GM10248 (cell line): ENCODE measurements at places on chromosomes 16 and 17.

- no peak for DNase-seq
Measured at GRCh38 chr17:29911641-29912177, 18.3 kb downstream of the SSH2 start.

- DNase-seq = no peak
Measured at GRCh38 chr16:70634861-70635260, 11.5 kb upstream of the IL34 start.

GRCh38 chr16:10957771-10958482 is 13.6 kb downstream of the CLEC16A start:
- DNase-seq = no peak

- no peak for DNase-seq
Measured at GRCh38 chr16:88453217-88453531, at the start of gene ZFPM1. ZFPM1 (plus strand) TSS chr16:88453280; CDS start chr16:88453639, 359 bp downstream.

GRCh38 chr16:89094880-89095258 is 1.2 kb downstream of the ACSF3 start:
- DNase-seq = no peak

- no peak for DNase-seq
Measured at GRCh38 chr17:9929871-9930270, 24.8 kb upstream of the RCVRN start.

DNA sequence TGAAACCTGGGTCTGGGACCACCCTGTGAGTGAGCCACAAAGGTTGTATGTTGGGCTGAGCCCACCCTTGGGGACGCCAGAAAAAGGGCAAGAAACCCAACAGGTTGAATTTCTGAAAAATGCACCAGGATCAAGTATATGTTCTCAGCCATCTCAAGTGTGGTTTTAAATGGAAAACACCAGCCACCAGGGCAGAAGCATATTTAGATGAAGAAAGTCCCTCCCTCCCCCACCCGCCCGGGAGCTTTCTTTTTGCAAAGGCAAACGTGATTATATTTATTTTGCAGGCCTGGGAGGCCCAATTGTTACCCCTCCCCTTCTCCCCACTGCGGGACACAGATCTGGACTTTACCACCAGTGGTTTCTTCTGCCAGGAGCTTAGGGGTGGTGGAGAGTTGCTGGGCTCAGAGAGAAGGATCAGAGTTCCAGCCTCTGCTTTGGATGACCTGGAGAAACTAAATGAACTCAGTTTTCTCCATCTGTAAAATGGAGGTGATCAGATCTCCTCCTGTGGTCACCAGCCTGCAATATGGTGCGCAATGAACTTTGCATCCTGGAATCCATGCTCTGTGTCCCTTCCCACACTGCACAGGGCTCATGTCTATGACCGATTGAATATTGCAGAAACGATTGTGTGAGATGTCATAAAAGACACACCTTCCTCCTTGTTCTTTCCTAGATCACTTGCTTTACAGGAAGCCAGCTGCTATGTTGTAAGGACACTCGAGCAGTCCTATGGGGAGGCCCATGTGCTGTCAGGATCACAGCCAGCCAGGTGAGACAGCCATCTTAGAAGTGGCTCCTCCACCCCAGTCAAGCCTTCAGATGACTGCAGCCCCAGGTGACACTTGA is 21.0 kb upstream of the NGFR start:
- peak; percentile 40 for DNase-seq

DNA sequence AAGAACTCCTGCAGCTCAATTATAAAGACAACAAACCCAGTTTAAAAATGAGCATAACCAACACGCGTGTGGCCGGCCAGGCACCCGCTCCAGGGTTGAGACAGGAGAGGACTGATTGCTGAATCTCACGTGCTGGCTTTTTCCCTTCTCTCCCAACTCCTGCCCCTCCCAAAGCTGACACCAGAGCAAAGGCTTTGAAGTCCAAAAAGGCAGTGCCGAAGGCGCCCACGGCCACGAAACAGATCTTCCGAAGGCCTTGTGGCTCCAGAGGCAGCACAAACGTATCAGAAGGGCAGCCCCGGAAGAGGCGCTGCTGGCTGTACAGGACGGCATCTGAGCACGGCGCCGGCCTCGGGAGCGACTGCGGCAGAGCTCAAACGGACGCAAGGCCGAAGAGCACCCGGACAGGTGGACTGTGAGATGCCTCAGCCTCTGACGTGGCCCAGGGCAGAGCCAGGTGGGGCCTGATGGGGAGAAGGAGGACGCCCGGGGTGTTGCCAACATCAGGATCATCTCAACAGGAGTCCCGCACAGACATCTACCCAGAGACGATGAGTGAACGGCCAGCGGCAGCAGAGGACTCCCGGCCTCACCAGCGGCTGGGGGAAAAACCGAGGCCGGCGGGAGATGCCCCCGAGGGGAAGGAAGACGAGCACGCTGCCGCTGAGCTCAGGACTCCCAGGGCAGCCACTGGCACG is 10.5 kb downstream of the CLCN7 start:
- no peak for DNase-seq

GRCh38 chr16:67803894-67804293 is 2.5 kb downstream of the RANBP10 start:
- no peak for DNase-seq

GRCh38 chr17:4087911-4088693 is 54.7 kb downstream of the ZZEF1 start:
- no peak for DNase-seq

DNA sequence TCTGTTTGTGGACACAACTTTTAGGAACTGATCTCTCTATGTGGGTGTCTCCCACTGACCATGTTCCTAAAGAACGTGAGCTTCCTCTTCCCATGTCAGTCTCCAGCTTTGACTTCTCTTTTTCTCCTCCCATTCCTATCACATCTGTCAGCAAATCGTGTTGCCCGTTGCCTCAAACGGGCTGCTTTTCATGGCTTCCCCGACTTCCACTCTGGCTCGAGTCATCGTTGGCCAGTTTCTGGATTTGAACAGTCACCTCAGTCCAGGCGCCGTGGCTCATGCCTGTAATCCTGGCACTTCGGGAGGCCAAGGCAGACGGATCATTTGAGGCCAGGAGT is 5.4 kb downstream of the ABCC1 start:
- no peak for DNase-seq

GRCh38 chr17:32114536-32114935 is 27.8 kb upstream of the RHOT1 start:
- no peak for DNase-seq

DNA sequence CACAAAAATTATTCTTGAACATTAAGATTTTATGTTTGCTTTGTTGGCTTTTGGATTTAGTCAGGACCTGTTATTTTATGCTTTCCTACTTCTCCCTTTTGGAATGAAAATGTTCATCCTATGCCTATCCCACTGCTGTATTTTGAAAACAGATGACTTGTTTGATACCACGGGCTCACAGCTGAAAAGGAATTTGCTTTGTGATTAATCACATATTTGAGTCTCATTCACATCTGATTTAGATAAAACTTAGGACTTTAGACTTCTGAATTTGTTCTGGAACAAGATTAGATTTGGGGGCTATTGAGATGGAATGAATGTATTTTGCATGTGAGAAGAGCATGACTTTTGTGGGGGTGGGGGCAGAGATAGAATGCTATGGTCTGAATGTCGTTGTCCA is 1012.6 kb downstream of the CDH11 start:
- no peak for DNase-seq

DNA sequence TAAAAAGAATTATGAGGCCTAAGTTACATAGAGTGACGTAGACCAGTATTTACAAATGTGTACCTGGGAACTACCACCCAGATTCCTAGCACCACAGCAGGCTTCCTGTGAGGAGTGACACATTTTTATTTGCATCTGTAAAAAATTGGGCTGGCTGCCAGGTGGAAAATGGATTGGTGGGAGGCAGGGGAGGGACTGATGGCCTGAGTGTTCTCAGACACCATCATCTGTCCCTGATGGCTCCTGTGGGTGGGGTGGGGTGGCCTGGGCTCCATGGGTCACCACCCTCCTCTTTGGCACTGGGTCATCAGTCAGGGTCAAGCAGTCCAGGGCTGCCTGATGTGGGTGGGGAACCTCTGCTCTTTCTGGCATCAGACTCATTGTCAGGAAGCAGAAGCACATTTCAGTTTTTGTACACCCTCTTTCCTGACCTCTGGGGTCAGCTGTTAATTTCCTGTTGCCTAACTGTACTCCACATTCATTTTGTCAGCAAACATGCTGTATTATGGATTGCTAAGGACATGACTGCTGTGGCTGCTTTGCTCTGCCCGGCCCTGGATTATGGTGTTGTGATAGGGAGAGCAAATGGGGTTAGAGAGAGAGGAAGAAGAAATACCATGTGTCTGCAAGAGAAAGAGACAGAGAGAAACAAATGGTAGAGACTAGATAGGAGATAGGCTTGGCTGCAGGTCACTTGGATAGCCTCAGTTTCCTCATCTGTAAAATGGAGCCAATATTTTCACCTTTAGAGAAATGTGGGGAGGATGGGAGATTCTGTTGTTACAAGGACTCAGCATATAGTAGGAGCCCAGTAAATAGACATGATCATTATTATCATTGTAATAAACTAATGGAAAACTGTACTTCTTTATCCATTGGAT is 11.6 kb upstream of the MFAP4 start:
- no peak for DNase-seq

DNA sequence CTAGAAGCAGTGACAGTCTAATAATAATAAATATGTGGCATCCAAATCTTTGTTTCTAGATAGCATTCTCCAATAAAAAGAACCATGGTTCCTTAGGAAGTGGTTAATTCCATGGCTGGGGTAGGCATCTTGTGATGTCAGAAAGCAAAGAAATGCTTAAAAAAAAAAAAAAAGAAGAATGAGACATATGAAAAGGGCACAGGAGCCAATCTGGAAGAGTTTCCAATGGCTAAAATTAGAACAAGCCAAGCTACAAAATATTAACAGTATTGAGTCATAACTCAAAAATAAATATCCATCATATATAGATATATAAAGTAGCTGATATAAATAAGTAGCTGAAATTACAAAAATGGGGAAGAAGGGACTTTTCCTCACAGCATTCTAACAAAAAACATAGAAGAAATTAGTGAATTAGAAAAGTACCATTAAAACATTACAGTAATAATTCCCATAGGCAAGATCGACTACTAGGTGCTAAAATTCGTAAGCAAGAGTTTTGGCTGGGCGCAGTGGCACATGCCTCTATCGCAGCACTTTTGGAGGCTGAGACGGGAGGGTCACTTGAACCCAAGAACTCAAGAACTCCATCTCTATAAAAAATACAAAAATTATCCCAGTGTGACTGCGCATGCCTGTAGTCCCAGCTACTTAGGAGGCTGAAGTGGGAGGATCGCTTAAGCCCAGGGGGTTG is 111.3 kb downstream of the TRIM37 start:
- DNase-seq = no peak

DNA sequence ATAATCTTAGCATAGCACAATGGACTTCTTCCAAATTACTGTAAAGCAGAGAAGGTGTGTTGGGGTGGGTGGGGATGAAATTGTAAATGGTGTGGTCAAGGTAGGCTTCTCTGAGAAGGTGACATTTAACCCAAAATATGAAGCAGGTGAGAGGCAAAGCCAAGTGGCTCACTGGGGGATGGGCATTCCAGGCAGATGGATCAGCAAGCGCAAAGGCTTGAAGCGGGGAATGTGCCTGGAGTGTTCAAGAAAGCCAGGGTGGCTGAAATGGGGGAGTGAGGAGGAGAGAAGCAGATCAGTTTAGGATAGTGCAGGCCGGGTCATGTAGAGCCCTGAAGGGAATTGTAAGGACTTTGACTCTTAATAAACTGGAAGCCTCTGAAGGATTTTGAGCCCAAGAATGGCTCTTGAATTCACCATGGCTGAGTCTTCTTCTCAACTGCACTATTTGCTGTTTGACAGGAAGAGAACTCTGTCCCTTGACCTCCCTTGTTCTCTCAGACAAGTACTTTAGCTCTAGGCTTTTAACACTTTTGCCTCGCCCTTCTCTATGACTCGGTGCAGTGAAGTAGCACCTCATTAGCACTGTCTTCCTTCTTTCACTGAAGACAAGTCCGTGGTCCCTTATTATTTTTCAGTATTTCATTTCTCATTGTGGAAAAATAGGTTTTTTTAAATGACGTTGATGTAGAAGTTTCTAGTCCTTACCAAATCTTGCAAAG is 14.7 kb downstream of the CACNG3 start:
- no peak for DNase-seq

DNA sequence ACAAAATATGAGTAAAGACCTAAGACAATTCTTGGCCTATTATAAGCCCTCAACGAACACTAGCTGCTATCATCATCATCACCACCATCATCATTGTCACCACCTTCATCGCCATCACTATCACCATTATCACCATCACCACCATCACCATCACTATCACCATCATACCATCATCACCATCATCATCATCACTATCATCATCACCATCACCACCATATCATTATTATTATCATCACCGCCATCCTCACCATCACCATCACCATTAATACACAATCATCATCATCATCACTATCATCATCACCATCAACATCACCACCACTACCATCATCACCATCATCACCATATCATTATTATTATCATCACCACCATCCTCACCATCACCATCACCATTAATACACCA is 82.5 kb downstream of the RGS9 start:
- no peak for DNase-seq

DNA sequence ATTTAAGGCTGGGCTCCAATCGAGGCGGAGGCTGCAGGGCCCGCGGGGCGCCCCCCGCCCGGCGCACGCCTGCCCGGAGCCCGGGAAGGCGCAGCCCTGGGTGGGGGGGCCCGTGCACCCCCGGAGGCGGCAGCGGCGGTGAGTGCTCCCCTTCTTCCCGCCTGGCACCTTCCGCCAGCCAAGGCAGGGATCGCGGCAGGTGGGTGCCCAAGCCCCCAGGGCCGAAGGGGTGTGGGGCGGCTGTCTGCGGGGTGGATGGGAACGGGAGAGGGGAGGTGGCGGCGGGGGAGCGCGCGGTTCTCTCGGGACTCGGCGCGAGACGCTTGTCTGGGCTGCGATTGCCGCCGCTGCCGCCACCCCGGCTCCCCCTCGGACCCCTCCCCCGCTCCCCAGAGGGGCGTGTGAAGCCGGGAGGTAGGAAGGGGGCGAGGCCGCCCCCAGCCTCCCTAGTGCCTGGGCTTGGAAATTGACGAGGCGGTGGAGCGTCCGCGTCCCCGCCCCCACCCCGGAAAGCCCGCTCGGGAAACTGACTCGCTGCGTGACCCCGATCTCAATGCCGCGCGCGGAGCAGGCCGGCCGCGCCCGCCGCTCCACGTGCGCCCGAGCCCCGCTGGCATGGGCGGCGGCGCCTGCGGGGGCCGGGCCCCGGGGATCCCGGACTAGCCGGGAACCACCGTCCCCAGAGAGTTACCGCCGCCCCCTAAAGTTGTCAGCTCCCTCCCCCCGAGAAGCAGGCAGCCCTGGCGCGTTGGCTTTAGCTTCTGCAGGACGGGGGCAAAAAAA is 231.5 kb downstream of the MRTFB start:
- DNase-seq = peak; percentile 50

GRCh38 chr16:10352262-10352661 is 33.6 kb upstream of the ATF7IP2 start:
- no peak for DNase-seq
